ENCODE measurements at places on chromosomes 2 and 18.
A peak's percentile ranks its signal among the peaks of the same experiment; 100 is the strongest.

DNA sequence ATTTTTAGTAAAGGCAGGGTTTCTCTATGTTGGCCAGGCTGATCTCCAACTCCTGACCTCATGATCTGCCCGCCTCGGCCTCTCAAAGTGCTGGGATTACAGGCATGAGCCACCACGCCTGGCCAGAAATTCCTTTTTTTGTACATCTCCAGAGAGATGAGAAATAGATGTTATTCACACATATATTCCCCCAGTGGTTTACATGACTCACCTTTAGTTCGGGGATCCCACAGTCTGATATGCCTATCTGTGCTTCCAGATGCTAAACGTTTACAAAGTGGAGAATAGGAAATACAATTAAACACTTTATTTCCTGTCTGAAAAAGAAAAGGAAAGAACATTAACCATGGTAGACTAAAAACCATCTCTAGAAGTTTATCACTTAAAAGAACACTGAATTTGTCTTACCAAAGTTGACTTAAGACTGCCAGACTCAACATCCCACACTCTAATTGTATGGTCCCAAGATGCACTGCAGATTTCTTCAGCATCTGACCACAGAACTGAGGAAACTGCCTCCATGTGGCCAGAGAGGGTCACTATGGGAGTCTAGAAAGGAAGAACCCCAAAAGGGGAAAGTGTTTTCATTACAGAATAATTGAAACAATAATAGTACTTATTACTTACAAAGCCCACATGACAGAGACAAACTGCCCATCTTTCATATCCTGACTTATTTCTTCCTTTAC lies 12.6 kb upstream of the ICA1L start:
- DNase-seq, result no peak
- no peak overlapping the region for H3K27ac ChIP-seq
- no peaks in the 10 kb centered on the region for H3K4me1 ChIP-seq

- DNase-seq, result no peak
- no peaks in the 10 kb centered on the region for H3K4me1 ChIP-seq
- H3K27me3 ChIP-seq, result no peaks in the 10 kb centered on the region
- H3K27ac ChIP-seq, result no peak overlapping the region
Measured at GRCh38 chr2:235535423-235536130, 41.7 kb downstream of the AGAP1 start.

DNA sequence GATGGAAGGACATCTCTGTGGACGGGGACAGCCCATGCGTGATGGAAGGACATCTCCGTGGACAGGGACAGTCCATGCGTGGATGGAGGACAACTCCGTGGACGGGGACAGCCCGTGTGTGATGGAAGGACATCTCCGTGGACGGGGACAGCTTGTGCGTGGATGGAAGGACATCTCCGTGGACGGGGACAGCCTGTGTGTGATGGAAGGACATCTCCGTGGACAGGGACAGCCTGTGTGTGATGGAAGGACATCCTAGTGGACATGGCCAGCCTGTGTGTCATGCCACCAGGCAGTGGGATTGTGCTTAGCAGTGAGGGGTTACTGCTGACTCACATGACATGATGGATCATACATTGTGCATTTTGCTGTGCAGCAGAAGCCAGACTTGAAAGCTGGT lies 30.0 kb upstream of the NFATC1 start:
- no peak overlapping the region for H3K27ac ChIP-seq
- no peak overlapping the region for H3K4me3 ChIP-seq
- H3K4me1 ChIP-seq, result peaks cover 8% of the 10 kb centered on the region

GRCh38 chr2:118945881-118946280 lies 3.9 kb downstream of the MARCO start:
- no peaks in the 10 kb centered on the region for H3K27me3 ChIP-seq
- no peak overlapping the region for H3K4me3 ChIP-seq
- H3K4me1 ChIP-seq, result no peaks in the 10 kb centered on the region
- no peak overlapping the region for H3K27ac ChIP-seq

GRCh38 chr2:204370172-204370718 lies 175.0 kb upstream of the PARD3B start:
- H3K4me3 ChIP-seq, result no peak overlapping the region
- H3K4me1 ChIP-seq, result no peaks in the 10 kb centered on the region
- no peaks in the 10 kb centered on the region for H3K27me3 ChIP-seq
- no peaks in the 10 kb centered on the region for H3K36me3 ChIP-seq
- DNase-seq, result no peak

DNA sequence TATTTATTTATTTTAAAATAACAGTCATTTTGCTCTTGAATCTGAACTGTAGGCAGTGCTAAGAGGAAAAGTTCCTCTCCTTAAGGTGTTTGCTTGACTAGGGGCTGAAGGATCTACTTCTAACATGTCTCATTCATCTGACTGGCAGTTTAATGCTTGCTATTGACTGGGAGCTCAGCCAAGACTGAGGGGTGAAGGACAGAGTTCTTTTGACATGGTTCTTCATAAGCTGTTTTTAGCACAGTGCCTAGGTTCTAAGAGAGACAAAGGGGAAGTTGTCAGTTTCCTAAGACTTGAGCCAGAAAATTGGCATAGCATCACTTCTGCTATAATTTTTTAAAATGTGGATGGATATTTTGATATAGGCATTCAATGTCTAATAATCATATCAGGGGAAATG lies 73.0 kb downstream of the COMMD1 start:
- H3K36me3 ChIP-seq, result no peaks in the 10 kb centered on the region
- H3K4me3 ChIP-seq, result no peak overlapping the region
- H3K4me1 ChIP-seq, result no peaks in the 10 kb centered on the region
- H3K27ac ChIP-seq, result no peak overlapping the region

DNA sequence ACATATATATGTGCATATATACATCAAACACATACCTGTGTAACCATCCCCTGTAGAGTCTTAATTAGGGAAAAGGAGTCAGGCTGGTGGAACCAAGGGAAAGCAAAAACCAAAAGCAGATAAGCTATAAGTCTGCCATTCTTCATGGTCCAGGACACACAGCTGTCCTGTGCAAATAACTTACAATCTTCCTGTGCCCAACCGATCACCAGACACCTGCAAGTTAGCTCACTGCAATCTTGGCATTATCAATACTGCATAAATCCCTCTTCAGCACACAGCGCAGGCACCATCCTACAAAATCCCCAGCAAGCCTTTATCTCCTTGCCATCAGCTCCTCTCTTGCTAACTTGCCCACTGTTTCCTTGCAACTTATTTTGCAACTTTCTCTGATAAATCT lies 60.8 kb upstream of the DYNAP start:
- no peak overlapping the region for H3K4me3 ChIP-seq
- H3K27ac ChIP-seq, result no peak overlapping the region
- DNase-seq, result no peak
- no peaks in the 10 kb centered on the region for H3K4me1 ChIP-seq
- no peaks in the 10 kb centered on the region for H3K36me3 ChIP-seq

DNA sequence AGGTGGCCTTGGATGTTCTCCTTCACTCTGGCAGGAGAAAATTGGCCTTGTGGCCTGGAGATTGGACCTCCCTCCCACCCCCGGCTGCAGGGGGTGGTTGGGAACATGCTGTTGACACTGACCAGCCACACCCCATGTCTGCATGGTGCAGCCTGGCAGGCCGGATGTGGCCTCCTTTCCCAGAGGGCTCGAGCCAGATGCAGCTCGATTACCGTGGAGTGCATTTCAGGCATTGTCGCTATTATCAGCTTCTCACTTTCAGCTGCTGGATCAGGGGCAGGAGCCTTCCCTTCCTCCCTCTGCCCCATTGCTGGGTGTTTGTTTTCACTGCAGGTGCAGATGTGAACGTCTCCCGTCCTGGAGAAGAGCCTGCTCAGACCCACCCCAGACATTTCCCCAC lies 211.0 kb upstream of the SIX2 start:
- no peak overlapping the region for H3K27ac ChIP-seq
- H3K4me3 ChIP-seq, result no peak overlapping the region
- H3K4me1 ChIP-seq, result no peaks in the 10 kb centered on the region

- H3K4me3 ChIP-seq, result no peak overlapping the region
- H3K27ac ChIP-seq, result no peak overlapping the region
- peaks cover 5% of the 10 kb centered on the region for H3K4me1 ChIP-seq
- no peak for DNase-seq
Measured at GRCh38 chr2:105431367-105432043, 32.7 kb upstream of the FHL2 start.

DNA sequence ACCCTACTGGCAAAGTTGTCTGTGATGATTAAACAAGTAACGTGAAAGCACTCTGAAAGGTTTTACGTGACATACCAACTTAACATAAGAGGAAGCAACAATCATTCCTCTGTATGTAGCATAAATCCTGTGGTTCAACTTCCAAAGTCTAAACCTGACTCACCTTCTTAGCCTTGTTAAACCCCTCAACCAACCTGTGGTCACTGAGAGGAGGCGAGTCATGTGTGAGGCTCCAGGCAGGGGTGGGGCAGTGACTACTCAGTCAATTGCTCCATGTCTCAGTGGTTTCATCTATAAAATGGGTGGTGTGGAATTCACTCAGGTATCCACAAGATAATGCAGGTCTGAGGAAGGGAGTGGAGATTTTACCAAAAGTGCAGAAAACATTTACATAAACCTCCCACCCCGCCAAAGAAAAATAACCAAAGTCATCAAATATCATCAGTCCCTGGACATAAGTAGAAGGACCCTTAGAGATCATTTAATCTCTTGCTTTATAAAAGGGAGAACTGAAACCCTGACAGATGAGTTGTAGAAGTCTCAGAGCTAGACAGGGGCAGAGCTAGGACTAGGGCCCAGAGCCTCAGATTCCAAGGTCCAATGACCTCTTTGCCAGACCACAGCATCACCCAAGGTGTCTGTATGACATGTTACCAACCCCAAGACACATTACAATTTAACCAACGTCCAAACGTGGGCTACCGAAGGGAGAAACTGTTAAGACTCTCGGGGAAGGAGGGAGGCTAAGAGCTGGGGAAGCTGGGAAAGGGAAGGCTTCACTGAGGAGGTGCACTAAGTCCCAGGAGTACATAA lies 3.7 kb upstream of the PCBP1 start:
- H3K4me3 ChIP-seq, result no peak overlapping the region
- peak overlapping the region; percentile 100 for H3K27ac ChIP-seq
- H3K27me3 ChIP-seq, result no peaks in the 10 kb centered on the region
- H3K4me1 ChIP-seq, result peaks cover 37% of the 10 kb centered on the region

DNA sequence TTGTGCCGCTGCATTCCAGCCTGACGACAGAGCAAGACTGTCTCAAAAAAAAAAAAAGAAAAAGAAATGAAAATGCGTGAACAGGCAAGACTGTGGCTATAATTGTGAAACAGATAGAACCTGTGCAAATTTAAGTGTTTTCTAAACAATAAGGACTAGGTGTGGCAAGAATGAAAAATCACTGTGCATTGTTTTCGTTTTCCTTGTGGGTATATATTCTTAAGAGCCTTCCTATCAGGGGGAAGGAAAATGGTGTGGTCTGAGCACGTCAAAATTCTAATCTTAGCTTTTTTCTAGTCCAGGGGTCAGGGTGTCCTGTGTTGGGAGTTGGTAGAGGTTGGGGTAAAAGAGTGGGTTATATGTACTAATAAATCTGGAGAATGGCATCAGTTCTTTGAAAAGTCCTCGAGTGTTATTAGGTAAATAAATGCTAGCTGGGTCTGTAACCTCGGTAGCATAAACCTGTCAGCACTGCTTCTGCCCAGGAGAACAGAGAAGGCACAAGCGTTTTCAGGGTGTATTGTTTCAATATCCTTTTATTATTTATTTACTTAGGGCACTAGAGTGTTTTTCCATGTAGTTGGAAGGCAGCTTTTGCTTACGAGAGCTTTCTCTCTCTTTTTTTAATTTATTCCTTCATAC lies 11.6 kb downstream of the ATP6V1C2 start:
- H3K4me1 ChIP-seq, result no peaks in the 10 kb centered on the region
- no peak overlapping the region for H3K4me3 ChIP-seq
- H3K27me3 ChIP-seq, result no peaks in the 10 kb centered on the region
- H3K27ac ChIP-seq, result no peak overlapping the region
- H3K36me3 ChIP-seq, result no peaks in the 10 kb centered on the region
- no peak for DNase-seq

DNA sequence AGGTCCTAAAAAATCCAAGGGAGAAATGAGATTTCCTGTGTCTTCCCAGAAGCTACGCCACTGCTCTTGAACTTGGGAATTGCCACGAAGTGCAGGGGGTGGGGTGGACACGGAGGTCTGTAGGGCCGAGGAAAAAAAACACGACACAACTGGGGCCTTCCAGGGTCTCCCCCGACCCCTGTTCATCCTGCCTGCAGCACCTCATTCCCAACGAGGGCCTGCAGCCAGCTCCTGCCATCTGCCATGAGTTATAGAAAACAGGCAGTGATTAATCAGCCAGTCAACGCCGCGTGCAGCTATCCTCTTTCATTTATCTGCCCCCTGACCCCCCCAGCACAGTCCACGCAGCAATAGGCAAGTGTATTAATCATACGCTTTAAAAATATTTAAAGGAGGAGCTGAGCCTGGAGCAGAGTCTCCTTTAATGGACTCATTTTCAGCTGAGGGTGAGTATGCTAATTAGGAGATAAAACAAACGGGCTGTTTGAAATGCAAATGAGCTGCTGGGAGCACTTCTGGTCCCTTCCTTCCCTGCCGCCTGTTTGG lies 209.9 kb downstream of the TFCP2L1 start:
- H3K27ac ChIP-seq, result no peak overlapping the region
- H3K36me3 ChIP-seq, result no peaks in the 10 kb centered on the region
- peaks cover 12% of the 10 kb centered on the region for H3K27me3 ChIP-seq
- no peak for DNase-seq

DNA sequence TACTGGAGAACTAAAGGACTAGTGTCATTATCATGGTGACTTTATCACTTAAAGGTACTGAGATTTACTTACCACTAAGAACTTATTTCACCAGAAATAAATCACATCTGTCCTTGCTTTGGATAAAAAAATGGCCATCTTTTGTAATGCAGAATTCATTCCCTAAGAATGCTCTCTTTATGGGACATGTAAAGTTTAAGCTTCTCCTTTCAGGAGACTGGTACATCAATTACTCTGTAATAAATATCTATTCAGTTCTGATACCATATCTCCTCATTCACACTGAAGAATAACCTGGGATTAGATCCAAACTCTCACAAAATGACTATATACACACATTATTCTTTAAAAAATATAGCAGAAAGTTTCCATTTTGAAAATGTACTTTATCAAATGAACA lies 24.4 kb downstream of the TMEM163 start:
- no peaks in the 10 kb centered on the region for H3K27me3 ChIP-seq
- no peak overlapping the region for H3K27ac ChIP-seq
- no peak for DNase-seq

DNA sequence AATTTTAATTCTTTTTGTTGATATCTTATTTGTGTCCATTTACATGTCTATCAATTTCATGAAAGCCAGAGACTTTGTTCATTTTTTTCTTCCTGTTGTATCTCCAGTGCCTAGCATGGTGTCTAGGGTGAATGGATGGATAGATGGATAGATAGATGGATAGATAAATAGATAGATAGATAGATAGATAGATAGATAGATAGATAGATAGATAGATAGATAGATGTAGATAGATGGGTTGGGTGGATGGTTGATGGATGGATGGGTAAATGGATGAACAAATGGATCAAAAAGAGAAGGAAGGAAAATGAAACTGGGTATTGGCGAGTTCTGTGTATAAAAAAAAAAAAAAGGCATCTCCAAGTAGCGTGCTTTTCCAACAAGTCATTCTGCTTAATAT lies 120.5 kb downstream of the FAM124B start:
- H3K4me1 ChIP-seq, result no peaks in the 10 kb centered on the region
- no peaks in the 10 kb centered on the region for H3K36me3 ChIP-seq
- no peak overlapping the region for H3K4me3 ChIP-seq

GRCh38 chr2:226746196-226746800 lies 53.3 kb downstream of the IRS1 start:
- no peak overlapping the region for H3K27ac ChIP-seq
- no peaks in the 10 kb centered on the region for H3K4me1 ChIP-seq
- H3K27me3 ChIP-seq, result no peaks in the 10 kb centered on the region
- DNase-seq, result no peak

- peaks cover 13% of the 10 kb centered on the region for H3K4me1 ChIP-seq
- H3K4me3 ChIP-seq, result no peak overlapping the region
- H3K36me3 ChIP-seq, result peaks cover 4% of the 10 kb centered on the region
- no peak for DNase-seq
- H3K27me3 ChIP-seq, result no peaks in the 10 kb centered on the region
- no peak overlapping the region for H3K27ac ChIP-seq
Measured at GRCh38 chr2:9472511-9472910, 1.8 kb upstream of the IAH1 start.
